Inflammatory macrophage treated with lipopolysaccharide for 4 hours (primary cell): ENCODE measurements at places on chromosomes 1 and 21.

- peak; percentile 6 for DNase-seq
Observed at GRCh38 chr1:76003946-76004345, 70.6 kb upstream of the ST6GALNAC3 start.

- no peak for DNase-seq
Observed at GRCh38 chr1:215282557-215282956, 200.0 kb downstream of the KCNK2 start.

DNA sequence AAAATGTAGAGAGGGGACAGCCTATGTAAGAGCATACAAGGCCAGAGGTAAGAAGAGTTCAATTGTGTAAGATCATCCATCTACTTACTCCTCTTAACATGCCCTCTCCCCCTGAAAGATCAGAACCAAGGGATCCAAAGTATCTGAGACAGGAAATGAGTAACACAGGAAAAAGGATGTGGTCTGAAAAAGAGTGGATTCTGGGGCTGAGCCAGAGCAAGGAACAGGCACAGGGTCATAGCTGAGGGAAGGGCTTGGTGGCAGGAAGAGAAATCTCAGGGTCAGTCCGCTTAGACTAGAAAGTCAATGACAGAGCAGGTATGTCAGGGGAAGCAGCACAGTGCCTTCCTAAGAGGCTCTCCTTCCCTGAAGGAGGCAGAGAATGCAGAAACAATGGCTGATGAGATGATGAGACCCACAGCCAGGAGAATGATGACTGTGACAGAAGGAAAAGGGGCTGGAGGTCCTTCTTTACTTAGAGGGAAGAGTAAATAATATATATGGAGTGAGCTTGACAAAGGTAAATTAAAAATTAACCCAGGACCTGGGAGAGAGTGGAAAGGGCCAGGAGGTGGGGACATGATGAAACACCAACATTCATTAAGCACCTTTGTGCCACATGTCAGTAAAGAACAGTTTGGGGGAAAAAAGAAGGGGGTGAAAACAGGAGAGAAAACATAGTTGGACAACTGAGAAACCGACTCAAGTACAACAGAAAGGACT, 26.2 kb upstream of the A3GALT2 start:
- peak; percentile 58 for DNase-seq

DNA sequence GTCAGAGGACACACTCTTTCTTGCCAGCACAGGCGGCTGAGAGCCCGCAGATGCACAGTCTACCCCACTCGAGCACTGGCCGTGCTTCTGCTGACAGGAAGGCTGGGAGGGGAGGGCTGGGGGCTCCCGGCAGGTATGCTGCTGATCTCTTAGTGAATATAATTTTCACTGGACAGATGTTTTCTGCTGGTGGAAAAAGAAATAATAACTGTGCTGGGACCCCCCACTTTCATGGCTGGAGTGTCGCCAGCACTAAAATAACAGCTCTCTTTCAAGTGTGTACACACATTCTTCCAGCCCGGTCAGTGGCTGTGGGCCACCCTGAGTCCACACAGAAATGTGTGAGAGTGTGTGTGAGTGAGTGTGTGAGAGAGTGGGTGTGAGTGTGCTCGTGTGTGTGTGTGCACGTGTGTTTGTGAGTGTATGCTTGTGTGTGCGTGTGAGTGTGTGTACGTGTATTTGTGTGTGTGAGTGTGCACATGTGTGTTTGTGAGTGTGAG, 167.7 kb upstream of the USP24 start:
- no peak for DNase-seq

DNA sequence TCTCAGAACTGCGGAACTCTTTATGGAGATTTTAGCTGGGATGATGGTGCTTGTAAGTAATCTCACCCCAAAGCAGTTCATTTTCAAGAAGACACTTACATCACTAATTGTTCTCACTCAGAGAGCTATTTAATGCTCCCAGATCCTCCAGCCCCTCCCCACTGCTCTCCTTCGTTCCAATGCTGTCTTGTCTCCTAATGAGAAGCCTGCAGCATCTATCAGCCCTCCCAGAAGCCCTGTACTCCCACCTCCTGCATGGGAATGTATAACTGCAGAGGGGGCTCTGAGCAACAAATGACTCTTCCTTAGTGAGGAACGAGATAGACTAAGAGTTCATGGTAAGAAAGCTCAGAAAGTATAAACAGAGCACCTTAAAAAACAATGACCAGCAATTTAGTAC, 377.4 kb upstream of the RUNX1 start:
- DNase-seq = no peak

DNA sequence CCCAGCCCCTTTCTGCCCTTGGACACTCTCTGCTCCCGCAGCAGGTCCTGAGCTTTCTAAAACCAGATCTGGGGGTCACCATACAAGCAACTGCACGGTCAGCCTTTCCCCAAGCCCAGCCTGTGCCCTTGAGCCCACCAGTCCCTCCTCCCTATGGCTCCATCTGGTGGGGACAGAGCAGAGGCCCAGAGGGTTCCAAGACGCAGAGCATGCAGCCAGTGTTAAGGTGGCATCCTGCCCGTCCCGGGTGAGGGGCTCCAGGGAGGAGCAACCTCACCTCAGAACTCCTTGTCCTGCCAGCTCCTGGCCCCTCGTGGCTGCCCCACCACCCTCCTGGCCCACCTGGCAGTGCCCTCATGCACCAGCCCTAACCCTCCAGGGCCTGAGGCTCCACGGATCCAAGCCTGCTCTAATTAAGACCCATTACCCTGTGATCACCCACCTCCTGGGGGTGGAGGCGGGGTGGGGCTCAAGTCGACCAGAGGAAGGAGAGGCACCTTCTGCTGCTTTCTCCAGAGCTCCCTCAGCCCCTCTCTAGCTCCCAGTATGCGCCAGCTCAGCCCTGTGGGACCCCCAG, 8.5 kb downstream of the CHD5 start:
- no peak for DNase-seq

GRCh38 chr1:240402326-240402725, 209.6 kb downstream of the GREM2 start:
- no peak for DNase-seq

GRCh38 chr1:95321531-95321930, 87.5 kb downstream of the RWDD3 start:
- DNase-seq = no peak

DNA sequence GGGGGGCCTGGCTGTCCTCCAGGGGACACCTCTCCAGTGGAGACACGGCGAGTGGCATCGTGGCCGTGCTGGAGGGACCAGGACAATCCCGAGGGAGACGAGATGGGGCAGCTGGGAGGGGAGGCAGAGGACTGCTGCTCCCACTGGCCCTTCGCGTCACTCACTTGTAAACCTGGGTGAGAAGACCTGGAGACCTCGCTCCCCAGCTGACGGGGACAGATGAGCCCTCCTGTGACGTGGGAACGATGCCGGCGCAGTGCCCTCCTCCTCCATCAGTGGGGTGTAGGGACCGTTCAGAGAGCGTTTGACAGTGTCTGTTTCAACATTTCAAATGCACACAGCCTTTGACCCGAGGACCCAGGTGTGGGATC, 4.6 kb downstream of the SPATC1L start:
- no peak for DNase-seq

- peak; percentile 40 for DNase-seq
Observed at GRCh38 chr1:246893191-246893939, 38.4 kb downstream of the AHCTF1 start.

- DNase-seq = no peak
Observed at GRCh38 chr1:63523738-63524137, 413 bp downstream of the EFCAB7 start.

GRCh38 chr1:71494163-71494562, 413.3 kb upstream of the ZRANB2 start:
- peak; percentile 33 for DNase-seq

DNA sequence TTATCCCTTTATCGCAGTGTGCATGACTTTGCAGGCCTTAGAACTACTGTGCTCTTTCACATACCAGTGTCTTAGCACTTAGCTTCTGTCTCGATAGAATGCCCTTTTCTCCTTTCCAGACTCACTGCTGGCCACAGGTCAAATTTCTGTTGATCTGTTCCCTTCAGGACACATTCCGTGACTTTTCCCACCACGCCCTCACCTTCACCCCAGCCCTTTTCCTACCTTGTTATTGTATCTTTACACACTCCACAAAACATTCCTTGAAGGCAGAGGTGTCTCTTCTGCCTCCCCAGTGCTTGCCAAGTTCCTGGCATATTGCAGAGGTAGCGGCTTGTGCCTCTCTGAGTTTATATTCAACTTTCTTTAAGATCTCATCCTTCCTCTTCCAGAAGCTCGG, 3.7 kb upstream of the IGSF9 start:
- DNase-seq = no peak

- no peak for DNase-seq
Observed at GRCh38 chr1:228001738-228002535, 4.9 kb upstream of the WNT3A start.

DNA sequence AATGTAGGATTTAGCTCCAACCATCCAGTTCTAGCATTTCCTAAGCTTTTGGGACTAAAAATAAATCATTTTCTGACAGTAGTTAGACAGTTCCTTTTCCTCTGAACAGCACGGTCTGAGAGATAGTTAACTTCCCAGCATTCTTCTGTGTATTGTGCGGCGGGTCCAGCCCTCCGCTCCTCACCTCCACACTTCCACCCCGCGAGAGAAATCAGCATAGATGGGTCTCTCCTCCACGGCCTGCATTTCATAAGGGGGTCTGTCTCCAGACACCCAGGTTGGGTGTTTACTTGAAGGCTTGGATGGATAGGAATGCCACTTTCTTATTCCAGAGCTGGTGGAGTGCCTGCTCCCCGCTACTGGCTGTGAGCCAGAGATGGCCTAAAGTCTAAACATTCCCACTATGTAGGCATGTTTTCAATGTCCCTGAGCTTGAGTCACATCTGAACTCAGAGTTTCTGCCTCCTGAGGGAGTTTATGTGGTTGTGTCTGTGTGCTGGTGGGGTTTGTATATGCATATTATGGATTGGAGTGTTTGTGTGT, 38.0 kb upstream of the PPP2R5A start:
- no peak for DNase-seq

- DNase-seq = no peak
Observed at GRCh38 chr1:214296860-214297745, 16.1 kb downstream of the SMYD2 start.

GRCh38 chr1:23029337-23029736, 10.1 kb downstream of the KDM1A start:
- DNase-seq = peak; percentile 63

DNA sequence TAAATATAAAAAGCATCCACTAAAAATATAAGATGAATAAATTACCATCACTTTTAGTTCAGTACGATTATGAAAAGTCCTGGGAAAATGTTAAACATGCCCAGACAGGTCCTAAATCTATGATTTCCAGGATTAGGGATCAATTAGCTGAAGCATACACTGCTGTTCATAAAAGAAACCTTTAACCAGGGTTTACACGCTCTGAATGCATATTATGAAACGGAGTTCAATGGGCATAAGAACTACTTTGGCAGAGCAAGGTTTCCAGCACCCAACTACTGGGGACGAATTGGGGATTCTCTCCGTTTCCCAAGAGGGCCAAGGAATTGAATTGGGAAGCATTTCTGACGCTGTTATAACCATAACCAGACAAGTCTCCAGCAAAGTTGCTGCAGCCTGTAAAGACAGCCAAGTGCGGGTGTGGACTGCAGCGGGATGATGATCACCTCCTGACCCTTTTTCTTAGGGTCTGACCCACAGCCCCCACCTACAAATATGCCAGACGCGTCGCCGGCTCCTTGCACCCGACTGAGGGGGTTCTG, 1.6 kb downstream of the SLC30A1 start:
- no peak for DNase-seq

GRCh38 chr1:5242850-5243249, 588.4 kb downstream of the AJAP1 start:
- no peak for DNase-seq

- DNase-seq = no peak
Observed at GRCh38 chr21:43903451-43904091, 38.5 kb downstream of the AGPAT3 start.

DNA sequence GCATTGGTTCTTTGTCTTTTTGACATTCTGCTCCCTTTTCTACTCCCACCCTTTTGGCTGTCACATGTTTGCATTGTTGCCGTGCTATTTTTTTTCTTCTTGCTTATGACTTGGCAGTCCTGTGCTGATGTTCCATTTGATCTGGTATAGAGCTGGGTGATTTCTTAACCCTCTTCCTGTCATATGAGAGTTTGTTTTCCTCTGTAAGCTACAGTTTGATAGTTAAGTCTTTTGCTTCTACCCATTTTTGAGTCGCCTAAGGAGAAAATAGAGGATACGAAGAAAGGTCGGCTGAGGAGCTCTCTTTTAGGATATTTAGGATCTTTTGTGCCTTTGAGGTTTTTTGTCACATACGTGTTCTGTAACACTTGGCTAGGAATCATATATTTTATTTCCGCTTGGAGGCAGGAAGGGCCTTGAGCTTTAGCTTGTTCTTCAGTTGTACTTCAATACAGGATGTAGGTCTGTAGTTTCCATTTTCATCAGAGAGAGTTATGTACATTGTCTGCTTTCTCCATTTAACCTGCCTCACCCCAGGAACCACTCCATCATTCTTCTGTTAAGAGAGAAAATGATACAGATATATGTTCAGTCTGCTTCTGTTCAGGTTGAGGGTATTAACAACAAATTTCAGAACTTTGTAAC, 150.7 kb downstream of the BACH1 start:
- peak; percentile 14 for DNase-seq

DNA sequence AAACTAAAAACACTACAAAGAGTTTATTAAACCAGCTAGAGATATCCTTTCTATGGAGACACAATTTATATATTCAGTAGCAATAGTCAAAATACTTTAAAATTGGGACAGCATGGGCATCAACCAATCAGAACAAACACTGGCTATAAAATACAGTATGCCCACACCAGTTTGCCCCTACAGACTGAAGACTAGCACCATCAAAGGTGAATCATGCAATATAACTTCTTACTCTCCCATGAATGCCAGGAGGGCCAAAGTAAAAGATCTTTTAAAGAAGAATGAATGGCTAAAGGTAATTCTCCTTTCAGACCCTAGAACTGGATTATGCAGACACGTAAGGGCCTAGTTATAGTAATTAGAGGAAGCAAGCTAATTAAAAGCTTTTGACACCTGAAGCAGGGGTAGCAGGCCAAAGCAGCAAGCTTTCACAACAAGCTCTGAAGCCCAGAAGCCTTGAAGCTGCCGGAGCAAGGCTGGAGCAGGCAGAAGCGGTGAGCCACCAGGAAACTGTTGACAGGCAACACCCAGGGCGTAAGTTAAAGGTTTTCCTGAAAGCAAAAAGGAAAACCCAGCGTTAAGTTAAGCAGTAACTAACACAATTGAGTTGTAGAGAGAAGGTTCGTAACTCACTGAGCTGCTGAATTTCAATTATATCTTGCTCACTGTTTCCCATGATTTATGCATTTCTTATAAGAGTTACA, 99.3 kb downstream of the CDC42BPA start:
- no peak for DNase-seq
